ENCODE measurements at places on chromosomes 1 and 21.

- no peak for DNase-seq
Measured at GRCh38 chr1:12231276-12231595, 1.4 kb downstream of the VPS13D start.

- DNase-seq = no peak
Measured at GRCh38 chr1:153404086-153404635, 12.2 kb upstream of the S100A7A start.

GRCh38 chr21:37204580-37204979 lies 62.6 kb downstream of the VPS26C start:
- no peak for DNase-seq

GRCh38 chr1:167795810-167796740 lies 74.3 kb downstream of the MPZL1 start:
- DNase-seq = no peak

DNA sequence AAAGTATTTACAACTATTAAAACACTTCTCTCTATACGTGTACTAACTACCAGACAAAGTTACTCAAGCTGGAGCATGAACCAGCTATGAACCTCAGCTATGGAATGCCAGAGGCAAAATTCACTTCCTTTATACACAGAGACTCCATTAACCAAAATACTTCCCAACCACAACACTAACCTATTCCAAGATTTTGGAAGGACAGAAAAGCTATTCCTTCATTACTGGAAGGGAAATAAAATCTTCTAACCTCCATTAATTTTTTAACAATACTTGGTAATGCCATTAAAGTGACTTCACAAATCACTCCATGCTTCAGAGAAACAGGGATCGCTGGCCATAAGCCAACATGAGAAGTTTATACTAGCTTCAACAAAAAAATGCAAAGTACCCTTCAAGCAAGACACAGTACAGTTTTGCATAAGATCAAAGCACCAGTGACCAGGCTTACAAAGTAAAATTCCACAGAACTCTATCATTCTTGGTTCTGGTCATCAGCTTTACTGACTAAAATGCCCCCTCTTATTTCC lies 58.0 kb downstream of the PUM1 start:
- DNase-seq = no peak

- no peak for DNase-seq
Measured at GRCh38 chr1:203667616-203668015, 41.0 kb downstream of the ATP2B4 start.

- no peak for DNase-seq
Measured at GRCh38 chr1:116943438-116943837, 33.7 kb downstream of the PTGFRN start.

DNA sequence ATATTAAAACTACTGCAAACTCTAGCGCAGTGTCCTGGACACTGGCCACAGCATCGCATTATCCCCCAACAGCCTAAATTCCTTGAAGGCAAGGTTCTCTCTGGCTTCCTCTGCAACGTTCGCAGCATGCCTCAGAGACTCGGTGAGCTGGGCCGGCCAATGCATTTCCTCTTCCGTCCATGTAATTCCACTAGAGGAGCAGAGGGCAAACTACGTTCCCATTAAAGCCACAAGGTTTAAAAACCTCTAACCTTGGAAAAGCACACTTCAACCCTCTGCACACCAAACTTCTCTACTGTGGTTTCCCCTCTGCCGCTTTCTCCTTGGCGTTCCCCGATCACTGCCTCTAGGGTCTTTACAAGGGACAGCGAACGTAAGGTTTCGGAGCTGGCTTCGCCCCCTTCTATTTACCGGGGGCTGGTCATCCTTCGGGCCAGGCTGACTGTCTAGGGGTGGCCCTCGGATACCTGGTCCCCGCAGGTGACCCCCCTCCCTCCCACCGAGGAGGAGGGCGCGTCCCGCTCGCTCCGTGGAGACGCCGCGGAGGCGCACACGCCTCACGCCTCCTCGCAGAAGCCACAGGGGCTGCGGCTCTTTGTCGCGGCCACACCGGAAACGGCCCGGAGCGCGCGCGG lies 456 bp upstream of the SMYD2 start:
- DNase-seq = no peak

DNA sequence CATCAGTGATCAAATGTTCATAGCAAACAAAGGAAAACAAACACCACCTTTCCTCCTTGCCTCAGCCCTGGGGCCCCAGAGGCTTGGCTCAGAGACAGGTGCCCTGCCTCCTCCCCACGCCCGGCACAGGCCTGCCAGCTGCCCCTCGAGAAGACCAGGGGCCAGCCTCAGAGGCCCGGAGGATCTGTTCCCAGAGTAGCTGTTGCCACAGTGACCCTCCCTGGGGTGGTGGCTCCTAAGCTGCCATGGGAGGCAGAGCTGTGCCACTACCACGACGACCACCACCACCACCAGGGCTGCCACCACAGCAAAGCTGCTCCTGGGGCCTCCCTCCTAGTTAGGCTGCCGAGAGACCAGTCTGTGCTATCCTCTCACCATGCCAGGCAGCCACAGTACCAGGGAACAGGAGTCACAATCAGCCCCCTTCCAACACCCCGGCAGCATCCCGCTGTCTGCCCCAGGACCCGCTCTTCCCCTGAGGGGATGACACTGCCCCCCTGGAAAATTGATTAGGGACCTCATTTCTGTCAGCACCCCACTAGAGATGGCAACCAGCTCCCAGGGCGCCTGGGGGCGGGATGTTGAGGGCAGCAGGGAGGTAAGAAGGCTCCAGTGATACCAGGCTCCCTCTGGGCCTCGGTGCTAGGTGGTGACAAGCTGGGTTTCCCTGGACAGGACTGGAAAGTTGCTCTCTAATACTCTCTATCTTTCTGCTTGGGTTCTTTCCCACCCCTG lies 30.5 kb downstream of the KCNC4 start:
- no peak for DNase-seq

- no peak for DNase-seq
Measured at GRCh38 chr1:42983253-42983652, 24.6 kb upstream of the SLC2A1 start.

DNA sequence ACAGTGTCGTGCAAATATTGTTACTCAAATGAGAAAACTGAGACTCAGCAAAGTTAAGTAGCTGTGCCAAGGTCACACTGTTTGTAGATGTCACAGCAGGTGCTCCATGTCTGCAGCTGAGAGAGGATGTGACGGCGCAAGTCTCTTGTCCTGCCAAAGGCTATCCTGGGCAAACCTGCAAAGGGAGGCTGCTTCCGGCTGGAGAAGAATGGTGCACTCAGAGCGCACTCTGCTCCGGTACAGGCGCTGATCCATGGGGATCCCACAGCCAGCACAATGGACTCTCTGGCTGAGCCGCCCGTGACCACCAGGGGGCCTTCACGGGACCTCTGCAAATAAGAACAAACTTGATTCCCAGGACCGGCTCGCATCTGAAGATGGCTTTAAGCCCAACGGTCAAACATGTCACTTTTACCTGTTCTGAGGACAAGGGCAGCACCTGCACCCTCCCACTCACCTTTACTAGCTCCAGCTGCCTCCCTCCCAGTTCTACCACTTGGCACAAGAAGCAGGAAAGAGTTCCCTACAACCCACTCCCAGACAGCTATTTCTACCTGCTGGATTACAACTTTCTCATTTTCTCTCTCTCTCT lies 21.9 kb downstream of the RD3 start:
- peak; percentile 21 for DNase-seq

DNA sequence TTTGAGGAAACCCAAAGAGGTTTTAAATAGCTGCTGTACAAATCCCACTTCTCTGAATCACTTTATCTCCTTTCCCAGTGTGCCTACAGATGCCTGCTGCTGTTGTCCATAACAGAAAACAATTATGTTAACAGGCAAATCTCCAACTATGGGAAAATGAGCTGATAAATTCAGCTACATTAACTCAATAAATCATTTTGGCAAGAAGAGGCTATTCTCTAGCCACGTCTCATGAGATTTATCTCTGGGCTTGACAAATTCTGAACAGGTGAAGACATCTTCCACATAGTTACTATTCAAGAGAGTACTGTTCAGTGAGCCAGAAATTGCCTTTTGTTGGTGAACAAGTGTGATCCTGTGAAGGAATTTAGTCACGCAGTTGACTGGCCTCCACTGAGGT lies 327.1 kb upstream of the FMN2 start:
- no peak for DNase-seq

- peak; percentile 60 for DNase-seq
Measured at GRCh38 chr1:28111157-28111556, 22.7 kb upstream of the EYA3 start.

DNA sequence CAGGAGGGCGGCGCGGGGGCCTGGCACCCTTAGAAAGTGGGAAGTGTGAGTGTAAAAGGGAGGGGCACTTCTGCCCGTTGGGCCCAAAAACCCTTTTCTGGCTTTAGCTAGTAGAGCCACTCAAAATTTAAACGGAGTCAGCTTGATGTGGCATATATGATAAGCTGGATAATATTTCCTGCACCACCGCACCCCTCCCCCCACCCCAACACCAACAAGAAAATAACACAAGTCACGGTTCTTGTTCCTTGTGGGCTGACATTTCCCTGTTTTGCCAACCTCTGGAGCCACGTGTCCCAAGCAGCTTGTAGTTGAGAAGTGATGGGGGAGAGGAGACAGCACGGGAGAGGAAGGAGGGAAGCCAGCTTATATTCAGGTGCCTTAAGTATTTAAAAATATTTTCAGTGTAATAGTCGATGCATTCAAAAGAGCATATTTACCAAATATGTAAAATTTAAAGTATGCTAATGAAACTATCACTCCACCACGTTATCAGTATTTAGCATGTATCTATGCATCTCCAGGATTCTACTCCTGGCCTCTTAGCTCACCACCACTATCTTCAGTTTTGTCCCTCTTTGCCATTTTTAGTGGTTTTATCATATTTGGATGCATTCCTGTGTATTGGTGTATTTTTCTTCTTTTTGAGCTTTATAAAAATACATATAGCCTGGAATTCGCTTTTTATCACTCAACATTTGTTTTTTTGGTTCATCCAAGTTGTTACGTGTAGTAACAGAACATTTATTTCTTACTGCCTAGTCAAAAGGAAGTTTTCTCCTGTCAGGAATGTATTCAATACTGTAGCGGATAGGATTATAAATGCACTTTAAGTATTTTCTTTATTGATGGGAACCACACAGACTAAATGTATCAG lies 773 bp upstream of the DDX59 start:
- no peak for DNase-seq

- DNase-seq = no peak
Measured at GRCh38 chr1:55275151-55275748, 60.1 kb upstream of the USP24 start.

GRCh38 chr1:176648556-176648955 lies 185.6 kb downstream of the PAPPA2 start:
- DNase-seq = no peak

DNA sequence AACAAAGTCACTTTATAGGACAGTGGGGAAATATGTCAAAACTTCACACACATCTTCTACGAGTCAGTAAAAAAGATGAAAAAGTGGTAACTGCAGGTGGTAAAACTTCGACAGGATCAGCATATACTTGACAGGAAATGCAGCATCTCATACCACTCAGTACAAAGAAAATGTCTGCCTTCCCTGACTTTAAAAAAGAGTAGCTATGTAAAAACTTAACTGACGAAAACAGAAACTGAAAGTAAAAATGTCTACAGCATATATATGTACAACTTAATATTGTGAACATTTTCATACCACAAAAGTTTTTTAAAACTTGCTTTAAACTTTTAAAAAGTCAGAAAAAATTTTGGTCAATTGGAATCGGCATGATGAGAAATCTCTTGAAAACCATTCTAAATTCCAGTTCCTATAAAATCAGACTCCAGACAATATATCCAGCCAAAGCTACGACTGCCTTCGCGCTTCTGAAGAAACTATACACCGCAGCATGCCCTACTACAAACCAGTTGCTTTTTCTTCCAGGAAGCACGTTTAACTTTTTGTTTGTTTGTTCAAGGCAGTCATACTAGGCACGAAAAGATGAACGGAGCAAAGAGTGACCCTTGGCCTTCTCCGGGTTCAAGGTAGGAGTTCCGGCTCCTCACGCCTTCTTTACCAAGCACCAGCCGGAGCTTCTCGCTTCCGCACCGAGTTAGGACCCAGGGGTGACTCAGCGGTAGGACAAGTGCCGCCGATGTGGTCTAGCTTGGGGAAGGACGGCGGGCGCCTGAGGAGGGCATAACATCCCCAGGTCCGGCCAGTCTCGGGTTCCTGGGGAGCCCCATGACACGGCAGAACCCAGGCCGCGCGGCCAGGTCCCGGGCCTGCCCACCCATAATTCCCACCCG lies 612 bp downstream of the PSMA5 start:
- peak; percentile 38 for DNase-seq

DNA sequence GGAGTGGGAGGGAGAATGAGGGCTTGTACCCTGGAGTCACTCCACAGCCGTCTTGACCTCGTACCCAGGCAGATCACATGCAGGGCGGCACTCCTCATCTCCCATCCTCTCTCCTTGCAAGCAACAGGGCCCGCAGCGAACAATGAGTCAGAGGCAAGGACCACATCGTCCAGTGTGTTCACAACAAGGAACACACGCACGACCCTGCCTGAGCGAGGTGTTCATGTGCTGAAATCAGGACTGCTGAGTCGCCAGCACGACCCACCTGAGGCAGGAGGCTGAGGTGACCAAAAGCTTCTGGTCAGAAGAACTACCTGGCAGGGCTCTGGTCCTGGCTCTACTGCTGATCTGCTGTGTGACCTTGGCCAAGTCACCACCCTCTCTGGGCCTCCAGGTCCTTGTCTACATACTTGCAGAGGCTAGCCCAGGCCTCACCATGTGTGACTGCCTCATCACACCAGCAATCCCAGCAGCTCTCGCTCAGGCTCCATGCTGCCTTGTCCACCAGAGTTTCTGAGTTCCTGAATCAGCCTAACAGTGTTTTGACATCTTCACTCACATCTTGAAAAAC lies 78.0 kb downstream of the SSBP3 start:
- DNase-seq = no peak

GRCh38 chr1:94887106-94887505 lies 39.8 kb downstream of the CNN3 start:
- no peak for DNase-seq

DNA sequence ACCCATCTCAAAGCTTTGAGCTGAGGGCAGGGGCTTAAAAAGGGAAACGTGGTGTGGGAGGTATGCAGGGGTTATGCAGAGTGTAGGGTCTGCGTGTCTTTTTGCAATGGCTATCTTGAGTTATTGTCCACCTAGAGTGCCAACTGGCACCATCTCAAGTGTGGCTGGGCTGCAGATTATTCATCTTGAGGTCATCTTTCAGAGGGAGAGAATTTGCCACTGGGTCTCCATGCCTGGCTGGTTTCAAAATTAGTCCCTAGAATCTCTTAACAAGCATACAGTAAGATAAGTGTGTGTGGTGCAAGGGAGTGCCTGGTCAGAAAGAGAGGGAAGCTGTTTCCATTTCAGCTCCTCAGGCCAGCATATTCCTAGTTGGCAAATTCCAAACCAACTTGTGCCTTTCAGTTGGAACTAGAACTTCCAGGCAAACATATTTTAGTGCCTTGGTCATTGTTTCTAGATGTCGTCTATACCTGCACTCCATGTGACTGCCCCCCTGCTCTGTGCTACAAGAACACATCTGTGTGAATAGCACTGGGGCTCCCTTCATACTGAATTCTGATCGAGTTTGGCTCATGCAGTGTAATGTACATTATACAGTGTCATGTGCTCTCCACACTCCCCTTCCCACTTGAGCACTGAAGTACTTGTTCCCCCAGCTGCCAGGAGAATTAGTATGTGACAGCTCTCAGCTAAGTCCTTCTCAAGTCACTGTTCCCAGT lies 5.0 kb upstream of the OR2T8 start:
- no peak for DNase-seq

- no peak for DNase-seq
Measured at GRCh38 chr1:174584071-174584470, 136.3 kb downstream of the GPR52 start.

GRCh38 chr1:103112546-103112945 lies 4.2 kb upstream of the COL11A1 start:
- DNase-seq = no peak

All from CD4-positive, alpha-beta T cell (primary cell).